ENCODE measurements at places on chromosomes 2 and 18.

- no peak for DNase-seq
Observed at GRCh38 chr2:2798337-2798736, 467.3 kb upstream of the MYT1L start.

DNA sequence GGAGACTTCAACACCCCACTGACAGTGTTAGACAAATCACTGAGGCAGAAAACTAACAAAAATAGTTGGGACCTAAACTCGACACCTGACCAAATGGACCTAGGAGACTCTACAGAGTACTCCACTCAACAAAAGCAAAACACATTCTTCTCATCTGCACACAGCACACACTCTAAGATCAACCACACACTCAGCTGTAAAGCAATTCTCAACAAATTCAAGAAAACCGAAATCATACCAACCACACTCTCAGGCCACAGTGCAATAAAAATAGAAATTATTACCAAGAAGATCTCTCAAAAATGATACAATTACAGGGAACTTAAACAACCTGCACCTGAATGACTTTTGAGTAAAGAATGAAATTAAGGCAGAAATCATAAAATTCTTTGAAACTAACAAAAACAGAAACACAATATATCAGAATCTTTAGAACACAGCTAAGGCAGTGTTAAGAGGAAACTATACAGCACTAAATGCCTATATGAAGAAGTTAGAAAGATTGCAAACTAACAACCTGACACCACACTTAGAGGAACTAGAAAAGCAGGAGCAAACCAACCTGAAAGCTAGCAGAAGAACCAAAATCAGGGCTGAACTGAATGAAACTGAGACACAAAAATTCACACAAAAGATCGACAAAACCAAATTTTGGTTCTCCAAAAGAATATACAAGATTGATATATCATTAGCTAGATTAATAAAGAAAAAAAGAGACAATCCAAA, 46.3 kb downstream of the RTTN start:
- no peak for DNase-seq

GRCh38 chr2:187208199-187208785, 239.8 kb downstream of the CALCRL start:
- no peak for DNase-seq

DNA sequence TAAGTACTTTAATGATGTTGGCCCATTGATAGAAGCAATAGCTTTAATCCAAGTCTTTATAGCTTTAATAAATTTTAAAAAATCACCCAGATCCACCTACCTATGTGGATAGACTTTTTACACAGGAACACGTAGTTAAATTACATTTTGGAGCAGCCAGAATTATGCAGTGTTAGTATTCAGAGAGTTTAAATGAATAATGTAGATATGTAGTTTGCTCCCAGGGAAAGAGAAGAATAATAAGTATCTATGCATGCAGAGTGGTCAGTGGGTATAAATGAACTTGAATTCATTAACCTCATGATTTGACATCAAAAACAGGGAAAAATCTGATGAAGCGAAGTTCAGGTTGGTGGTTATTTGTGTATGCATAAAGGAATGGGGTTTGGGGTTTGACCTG, 146.3 kb downstream of the CERS6 start:
- no peak for DNase-seq

- no peak for DNase-seq
Observed at GRCh38 chr2:171550613-171551012, 28.3 kb downstream of the CYBRD1 start.

- no peak for DNase-seq
Observed at GRCh38 chr18:7645756-7646155, 78.6 kb downstream of the PTPRM start.

- peak; percentile 35 for DNase-seq
Observed at GRCh38 chr18:53997064-53997463, 227.4 kb downstream of the MBD2 start.

DNA sequence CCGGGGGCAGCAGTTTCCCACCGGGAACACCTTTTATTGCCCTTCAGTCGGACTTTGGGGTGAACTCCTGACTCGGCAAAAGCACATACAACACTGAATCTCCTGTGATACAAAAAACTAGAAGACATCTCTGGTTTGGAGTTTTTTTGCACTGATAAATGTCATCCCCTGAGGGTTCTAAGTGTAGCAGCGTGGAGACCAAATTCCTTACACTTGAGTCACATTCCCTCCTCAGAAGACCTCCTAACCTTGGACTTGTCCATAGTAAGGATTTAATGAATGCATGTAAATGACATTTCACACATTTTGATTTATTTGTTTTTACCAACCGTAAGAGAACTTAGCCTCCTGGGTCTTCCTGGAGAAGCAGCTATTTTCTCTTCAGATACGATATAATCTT, 54.0 kb upstream of the GPR45 start:
- DNase-seq, result no peak

DNA sequence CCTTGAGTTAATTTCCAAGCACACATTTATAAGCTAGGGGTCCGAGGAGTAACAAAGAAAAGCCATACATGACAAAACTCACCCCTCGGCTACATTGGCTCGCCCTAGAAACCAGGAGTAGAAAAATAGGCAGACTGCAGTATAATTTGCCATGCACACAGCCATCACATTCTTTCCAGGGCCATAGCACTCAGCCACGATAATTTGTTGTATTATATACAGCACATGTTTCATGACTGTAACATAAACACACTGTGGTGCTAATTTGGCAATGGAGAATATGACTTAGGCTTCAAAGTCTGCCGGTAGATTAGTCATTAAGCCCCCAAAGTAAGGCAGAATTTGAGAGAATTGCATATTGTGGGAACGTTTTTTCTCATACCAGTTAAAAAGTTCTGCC, 254.9 kb downstream of the ZNF521 start:
- no peak for DNase-seq

- peak; percentile 48 for DNase-seq
Observed at GRCh38 chr2:69973335-69973735, 11.9 kb upstream of the ASPRV1 start.

DNA sequence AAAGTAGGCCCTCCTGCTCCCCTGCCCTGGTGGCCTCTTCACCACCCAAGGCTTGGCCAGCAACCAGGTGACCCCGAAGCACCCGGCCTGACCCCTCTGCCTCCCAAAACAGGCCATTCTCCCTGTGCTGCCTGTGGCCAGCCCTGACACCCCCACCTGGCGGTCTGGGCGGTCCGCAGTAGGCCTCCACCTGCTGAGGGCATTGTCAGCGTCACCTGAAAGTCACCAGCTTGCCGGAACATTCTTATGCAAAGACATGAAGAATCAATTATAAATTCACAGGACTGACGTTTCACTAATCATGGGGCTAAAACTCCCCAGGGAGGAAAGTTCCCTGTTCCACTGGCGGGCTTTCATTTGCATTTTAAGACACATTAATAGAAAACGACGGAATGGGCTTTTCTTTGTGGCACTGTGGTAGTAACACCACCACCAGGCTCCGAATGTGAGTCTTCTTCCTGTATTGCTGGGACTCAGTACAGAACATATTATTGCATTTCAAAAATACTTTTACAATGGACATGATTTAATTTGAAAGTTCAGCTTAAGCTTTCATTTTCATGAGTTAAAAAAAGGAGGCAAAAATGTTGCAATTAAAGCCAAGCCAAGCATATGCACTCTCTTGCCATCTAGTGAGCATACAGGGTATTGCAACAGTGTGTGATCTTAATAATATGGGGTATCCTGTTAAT, 57.4 kb downstream of the ADI1 start:
- peak; percentile 70 for DNase-seq

DNA sequence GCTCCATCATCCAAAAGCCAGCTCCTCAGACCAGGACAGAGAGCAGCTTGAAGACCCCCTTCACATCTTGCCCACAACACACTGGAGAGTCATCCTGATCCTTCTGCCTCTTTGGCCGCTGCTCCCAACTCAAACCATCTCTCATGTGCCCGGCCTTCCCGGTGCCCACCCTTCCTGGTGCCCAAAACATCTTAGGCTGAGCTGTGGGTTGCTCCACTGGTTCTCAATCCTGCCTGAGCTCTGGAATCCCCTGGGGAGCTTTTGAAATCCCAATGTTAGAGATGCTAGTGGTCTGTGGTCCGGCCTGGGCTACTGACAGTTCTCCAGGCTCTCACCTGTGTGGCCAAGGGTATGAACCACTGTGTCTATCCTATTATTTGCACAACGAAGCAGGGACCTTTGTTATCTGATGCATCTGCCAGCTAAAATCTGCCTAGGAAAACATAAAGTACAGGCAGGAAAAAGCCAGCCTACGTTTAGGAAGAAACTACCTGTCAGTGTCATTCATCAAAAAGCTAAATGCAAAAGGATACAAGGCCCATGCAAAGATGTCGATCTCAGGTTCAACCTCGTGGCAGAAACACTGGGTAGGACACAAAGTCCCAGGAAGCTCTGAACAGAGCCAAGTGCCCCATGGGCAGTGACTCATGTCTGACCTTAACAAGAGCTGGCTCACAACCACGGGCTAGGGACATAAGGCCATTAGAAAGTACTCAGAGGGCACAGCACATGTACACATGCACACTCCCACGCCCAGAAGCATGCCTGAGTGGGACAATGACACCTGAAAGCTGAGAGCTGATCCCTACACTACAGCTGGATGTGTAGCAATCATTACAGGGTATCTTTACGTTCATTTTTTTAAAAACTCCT, 30.8 kb downstream of the TBC1D8 start:
- peak; percentile 98 for DNase-seq

- DNase-seq, result peak; percentile 55
Observed at GRCh38 chr18:48455555-48456478, 46.6 kb upstream of the ZBTB7C start.

DNA sequence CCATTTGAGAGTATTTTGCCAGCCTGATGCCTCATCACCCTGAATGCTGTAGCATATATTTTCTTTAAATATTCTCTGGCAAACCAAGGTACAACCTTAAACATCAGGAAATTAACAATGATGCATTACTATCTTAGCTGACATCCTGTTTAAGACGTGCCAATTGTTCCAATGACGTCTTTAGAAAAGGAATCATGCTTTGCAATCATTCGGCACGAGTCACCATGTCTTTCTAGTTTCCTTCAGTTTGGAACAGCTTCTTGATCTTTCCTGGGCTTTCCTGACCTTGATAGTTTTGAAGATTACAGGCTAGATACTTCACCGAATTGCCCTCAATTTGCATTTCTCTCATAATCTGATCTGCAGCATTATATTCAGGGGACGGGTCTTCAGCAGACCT, 88.2 kb upstream of the GLI2 start:
- no peak for DNase-seq
